Activated T-cell treated with anti-CD3 and anti-CD28 coated beads, Interleukin-2, amount 50 U/mL, for 48 hours (primary cell): ENCODE measurements at places on chromosomes 2 and 18.
A peak's percentile ranks its signal among the peaks of the same experiment; 100 is the strongest.

DNA sequence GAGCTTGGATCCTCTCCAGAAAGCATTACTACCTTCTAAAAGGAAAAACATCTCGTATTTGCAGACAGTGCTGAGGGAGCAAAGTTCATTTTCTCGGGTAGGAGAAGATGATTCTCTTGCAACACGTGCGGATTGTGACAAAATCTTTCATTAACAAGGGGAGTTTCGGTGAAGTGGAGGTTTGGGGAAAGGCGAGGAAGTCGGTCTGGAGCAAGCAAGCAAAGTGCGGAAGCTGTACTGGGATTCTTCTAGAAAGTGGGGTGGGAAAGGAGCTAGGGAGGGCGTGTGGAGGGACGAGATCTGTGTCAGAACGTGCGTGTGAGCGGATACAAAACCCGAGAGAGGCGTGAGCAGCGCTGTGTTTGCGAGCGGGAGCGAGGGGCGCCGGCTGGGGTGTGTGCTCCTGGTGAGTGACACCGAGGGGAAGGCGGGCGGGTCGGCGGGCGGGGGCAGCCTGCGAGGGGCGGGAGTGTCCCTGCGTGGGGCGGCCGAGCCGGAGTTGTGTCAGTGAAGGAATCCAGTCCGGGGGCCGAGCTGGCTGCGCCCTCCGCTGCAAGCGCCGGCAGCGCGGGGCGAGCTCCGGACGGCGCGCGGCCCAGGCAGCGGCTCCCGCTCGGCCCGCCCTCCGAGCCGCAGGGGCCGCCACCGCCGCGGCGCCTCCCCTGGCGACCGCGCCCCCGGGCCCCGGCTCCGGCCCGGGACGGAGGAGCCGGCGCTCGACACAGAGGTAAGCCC, at the start of gene SPATS2L:
TSS of gene SPATS2L (plus strand) at position 498 of the 735 bp plus-strand sequence. CDS start 82,552 bp downstream, outside the sequence.
- peak; percentile 69 for DNase-seq

- no peak for DNase-seq
Measured at GRCh38 chr2:157363612-157364101, 38.0 kb upstream of the ERMN start.

GRCh38 chr2:207823865-207824264, 54.2 kb upstream of the FZD5 start:
- no peak for DNase-seq

DNA sequence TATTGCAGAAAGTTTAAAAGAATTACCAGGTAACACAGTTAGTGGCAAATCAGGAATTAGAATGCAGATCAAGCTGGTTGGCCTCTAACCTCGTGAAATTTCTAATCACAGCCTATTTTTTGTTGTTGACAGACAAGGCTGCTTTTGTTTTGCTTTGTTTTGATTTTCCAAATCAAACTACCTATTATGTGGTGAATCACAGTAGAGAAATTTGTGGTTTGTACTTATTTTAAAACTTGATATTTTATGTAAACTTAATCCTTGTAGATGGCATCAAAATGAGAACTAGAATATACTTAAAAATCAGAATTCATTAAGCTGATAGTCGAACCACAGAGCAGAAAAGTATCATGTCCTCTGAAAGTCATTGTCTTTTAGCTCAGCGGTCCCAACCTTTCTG, 258.1 kb downstream of the CTNNA2 start:
- DNase-seq: no peak

GRCh38 chr2:14336759-14337382, 295.6 kb upstream of the LRATD1 start:
- DNase-seq: no peak

DNA sequence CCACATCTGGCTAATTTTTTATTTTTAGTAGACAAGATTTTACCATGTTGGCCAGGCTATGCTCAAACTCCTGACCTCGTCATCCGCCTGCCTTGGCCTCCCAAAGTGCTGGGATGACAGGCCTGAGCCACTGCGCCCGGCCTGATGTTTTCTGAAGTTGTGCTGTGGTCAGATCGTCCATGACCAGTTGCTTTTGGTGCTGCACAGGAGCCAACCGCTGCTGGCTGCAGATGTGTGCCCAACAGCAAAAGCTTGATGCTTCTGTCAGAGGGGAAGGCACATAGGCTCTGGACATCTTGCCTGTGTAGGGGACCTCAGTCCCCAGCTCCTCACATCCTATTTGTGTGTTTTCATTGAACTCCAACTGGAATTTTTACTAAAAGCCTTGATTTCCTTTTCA, 218.3 kb downstream of the AGAP1 start:
- no peak for DNase-seq

DNA sequence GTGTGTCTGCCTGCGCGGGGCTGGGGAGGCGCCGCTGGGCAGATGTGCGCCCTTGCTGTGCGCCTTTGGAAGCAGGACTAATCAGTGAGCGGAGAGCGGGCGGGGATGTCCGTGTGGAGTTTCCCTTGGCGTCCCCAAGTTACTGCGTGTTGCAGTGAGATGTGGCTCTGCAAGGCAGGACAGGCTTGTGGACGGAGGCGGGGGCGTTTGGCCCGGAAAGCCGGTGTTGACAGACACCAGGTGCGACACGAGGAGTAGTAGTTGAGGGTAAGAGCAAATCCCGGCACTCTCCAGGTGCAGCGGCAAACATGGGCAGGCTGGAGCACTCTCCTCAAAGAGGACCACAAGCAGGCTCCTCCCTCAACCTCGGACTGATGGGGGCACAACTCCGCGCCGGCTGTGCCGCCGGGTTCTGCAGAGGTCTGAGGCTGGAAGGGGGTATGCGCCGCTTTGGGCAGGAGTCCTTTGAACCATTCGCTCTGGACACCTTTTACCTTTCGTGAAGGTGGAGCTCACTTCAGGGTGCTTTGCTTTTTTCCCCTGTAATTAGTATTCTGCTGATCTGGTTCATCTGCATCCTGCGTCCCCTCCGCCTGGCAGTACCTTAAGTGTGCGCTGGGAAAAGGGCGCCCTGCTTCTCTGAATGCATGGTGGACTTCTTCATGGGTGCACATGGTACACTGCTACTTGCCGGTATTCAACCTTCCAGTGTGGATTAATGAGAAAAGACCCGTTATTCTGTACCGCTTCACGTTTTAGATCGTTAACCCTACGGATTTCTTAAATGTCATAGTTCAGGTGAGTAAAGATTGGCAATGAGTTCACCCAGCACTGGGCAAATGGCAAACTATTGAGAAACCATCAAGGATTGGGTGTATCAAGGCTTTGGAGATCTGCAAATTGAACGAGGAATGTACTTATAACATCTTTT, 608 bp downstream of the CDH7 start:
- DNase-seq: no peak

DNA sequence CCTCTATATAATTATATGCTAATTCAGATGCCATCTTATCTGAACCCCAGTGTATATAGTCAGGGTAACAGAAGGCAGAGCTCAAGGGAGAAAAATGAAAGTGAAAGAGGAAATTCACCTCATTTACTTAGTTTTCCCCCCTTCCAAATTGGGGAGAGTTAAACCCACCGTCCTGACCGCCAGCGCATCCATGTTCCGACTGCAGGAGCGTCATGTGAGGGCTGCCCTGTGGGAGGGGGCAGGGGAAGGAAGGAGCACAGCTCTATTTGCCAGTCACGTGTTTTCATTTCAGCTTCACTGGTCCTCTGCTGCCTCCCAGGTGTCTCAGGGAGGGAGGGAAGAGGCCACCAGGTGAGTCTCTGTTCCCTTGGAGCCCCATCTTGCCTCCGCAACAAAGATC, 13.2 kb downstream of the CNNM4 start:
- peak; percentile 49 for DNase-seq

- DNase-seq: no peak
Measured at GRCh38 chr18:26700728-26701127, 152.4 kb upstream of the KCTD1 start.

GRCh38 chr2:32721376-32721775, 93.5 kb downstream of the TTC27 start:
- DNase-seq: no peak

GRCh38 chr18:48948112-48949049, 2.4 kb downstream of the SMAD7 start:
- peak; percentile 58 for DNase-seq

GRCh38 chr2:20661421-20662307, 5.3 kb upstream of the GDF7 start:
- peak; percentile 75 for DNase-seq
